SIG-M5 (cell line): ENCODE measurements at places on chromosomes 12 and 14.

GRCh38 chr12:54229624-54230212 is 40.9 kb upstream of the SMUG1 start:
- DNase-seq, result no peak

DNA sequence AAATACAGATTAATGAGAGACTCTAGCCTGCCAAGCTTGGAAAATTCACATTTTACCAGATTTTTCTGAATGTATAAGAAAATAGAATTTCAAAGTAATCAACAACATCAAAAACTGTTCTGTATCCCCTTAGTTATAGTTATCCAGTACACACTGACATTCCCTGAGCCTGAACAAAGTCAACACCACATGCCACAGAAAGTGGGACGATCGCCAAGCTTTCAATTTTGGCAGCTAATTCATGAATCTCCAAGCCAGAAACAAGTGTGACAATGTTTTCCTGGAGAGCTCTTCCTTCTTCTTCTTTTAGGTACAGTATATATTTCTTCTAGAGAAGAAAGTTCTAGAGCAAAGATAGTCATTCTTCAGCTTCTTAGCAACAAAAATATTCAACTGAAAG is 290.2 kb downstream of the PRKD1 start:
- no peak for DNase-seq

DNA sequence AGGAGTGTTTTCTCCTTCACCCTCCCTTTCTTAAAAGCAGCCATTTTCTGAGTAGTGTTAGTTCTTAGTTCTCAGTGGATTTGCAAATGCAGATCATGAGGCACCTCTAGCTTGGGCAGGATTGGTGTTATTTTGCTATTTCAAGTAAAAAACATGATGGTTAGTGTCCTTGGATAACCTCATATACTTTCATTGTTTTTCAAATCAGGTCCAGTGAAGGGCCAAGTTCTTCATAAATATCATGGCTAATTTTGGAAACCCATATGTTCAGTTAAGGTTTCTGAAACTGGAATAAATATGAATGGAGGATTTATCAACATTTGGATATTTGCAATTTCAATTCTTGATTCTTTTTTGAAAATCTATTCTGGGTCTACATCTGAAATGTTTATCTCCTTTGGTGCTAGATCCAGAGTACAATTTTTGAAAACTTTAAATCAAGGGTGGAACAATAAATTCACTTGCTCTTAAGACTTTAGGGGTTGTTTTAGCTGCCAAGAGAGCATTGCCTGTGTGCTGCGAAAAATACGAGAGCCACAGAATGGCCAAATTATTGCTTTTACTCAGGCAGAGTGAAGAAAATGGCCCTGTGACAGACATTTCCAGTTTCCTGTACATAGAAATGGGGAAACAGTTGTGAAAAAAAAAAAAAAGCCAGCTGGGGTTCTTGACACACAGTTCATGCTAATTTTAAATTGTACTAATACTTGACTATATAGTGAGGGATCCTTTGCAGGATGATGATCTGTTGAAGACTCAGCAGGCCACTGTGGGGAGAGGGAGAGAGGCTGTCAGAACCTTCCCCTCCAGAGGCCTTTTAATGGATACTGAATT is 104.6 kb downstream of the BICD1 start:
- no peak for DNase-seq

- DNase-seq, result no peak
Observed at GRCh38 chr14:69153873-69154270, 953 bp upstream of the DCAF5 start.

DNA sequence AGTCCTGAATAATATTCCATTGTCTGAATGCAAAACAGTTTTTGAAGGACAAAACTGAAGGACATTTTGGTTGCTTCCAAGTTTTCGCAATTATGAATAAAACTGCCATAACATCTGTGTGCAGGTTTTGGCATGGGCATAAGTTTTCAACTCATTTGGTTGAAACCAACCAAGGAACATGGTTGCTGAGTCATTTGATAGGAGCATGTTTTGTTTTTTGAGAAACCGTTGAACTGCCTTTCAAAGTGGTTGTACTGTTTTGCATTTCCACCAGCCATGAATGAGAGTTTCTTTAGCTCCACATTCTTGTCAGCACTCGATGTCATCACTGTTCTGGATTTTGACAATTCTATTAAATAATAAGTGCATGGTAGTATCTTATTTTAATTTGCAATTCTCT is 23.0 kb upstream of the GSG1 start:
- DNase-seq, result no peak

- DNase-seq, result no peak
Observed at GRCh38 chr12:19726122-19726521, 286.8 kb downstream of the AEBP2 start.

DNA sequence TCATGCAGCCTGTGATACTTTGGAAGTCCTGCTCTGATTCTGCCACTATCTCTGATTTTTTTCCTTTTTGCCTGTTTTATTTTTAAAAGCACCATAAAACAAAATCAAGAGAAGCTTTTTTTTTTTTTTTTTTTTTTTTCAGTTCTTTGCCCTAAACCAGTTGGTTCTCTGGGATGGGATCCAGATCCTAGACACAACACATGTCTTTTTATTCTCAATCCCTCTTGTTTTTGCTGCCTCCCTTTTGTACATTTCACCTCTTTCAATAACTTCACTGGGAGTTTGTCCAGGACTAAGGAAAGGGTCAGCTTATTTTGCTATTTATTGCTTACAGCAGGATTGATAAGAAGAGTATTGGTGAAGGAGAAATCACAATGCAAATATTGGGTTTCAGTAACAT is 139.4 kb downstream of the GRIP1 start:
- no peak for DNase-seq

DNA sequence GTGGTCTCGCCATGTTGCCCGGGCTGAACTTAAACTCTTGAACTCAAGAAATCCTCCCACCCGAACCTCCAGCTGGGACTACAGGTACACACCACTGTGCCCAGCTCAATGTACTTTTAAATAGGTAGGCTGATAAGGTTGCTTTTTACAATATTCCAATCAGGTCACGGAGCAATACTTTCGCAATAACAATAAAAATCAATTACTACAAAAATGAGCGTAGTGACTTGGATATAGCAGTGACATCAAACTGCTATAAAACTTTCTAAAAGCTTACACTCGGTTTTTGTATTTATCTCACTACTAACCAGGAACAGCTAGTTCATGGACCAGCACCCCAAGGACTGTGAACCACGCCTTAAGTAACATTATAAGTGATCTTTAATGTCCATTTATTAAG is 10.5 kb downstream of the SARNP start:
- no peak for DNase-seq

DNA sequence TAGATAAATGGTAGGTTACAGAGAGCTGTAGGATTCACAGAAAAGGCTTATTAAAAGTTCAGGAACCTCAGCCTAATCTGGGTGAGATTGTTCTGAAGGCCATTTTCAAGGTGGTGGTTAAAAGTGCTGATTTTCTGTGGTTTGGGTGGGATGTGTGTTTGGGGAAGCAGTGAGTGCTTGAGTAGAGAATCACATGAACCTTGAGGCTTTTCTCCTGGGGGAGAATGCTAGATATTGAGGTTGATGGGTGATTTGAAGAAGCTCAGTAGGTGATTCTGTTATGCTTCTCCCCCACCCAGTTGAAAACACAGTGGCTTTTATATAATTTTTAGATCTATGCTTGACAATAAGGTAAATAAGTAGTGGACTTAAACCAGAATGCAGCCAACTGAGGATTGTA is 420.9 kb downstream of the PCNX1 start:
- no peak for DNase-seq

GRCh38 chr14:27634056-27634970 is 1036.5 kb upstream of the NOVA1 start:
- DNase-seq, result no peak

DNA sequence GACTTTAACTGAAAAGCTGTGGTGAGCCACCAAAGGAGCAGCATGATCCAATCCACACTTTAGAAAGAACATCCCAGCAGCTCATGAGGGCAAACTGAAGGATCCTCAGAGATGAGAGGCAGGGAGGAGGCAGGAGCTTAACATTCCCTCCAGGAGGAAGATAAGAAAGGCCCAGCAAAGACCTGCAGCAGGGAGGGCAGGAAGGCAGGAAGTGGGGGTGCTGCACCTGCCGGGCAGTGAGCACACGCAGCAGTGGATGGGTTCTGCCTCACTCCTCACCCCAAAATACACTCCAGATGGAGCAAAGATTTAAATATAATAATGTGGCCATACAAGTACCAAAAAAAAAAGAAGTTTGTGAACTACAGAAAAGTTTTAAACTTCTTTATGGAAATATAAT is 48.4 kb downstream of the GCH1 start:
- no peak for DNase-seq

- no peak for DNase-seq
Observed at GRCh38 chr14:65936342-65936975, 523.9 kb downstream of the FUT8 start.

DNA sequence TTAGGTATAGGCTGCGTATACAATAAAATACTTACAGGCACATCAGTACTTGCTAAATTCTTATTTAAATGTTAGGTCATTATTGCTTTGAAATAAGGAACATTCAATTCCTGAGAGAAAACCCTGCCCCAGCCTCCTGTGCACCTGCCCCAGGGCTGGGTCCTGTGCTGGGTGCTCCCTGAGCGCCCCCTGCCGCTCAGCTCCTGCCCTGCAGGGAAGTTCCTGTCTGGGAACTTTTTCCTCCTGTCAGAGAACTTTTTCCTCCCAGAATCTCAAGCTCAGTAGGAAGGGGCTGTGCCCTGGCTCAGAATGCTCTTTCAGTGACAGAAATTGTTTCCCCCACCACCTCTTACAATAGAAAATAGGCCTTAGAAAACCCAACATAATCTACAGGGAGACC is 751.1 kb downstream of the TMEM121 start:
- no peak for DNase-seq

DNA sequence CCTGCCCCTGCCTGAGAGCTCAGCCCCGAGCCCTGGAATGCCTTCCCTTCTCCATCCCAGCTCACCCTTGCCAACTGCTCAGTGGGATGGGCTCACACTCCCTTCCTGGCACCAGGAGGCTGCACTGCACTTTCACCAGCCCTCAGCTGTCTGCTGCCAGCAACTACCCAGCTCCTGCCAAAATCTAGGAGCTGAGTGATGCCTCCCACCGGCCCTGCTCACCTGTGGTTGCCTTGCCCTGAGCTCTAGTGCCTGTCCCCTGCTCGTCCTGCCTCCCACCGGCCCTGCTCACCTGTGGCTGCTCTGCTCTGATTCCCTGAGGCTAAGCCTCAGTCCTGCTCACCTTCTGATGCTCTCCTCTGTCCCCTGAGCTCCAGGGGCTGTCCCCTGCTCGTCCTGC is 119.8 kb downstream of the TMEM121 start:
- DNase-seq, result no peak

GRCh38 chr14:20487396-20487725 is 18.0 kb upstream of the RNASE10 start:
- DNase-seq, result no peak

DNA sequence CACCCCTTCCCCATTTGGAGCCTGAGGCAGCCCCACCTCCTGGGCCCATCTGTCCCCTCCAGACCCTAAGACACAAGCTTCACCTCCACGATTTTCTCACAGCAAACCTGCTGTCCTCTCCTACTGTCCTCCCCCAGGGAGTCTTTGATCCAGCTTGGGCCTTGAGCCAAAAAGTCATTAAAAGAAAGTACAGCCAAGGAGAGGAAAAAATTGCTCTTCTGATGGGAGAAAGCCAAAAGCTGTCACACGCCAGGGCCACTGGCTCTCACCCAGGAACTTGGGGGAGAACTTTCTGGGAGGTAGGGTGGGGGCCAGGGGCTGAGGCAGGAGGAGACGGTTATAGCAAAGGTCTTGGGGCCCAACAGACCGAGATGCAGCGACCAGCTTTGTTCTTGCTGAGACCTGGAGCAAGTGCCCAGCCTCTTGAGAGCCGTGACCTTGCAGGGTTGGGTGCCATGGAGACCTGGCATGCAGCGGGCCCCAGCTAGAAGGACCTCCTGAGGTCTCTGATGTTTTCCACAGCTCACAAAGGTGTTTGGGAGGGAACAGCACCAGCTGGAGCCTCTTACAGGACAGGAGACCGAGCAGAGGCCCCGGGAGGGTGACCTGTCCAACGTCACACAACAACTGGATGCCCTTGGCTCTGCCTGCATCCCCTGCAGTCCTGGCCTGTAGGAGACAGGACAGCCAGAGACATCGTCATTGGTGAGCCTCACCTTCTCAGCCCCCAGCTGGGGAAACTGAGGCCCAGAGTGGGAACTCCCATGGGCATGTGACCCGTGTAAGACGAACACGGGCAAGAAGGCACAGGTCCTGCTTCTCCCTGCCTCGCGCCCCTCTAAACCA is 124.5 kb downstream of the CALM1 start:
- DNase-seq, result no peak

DNA sequence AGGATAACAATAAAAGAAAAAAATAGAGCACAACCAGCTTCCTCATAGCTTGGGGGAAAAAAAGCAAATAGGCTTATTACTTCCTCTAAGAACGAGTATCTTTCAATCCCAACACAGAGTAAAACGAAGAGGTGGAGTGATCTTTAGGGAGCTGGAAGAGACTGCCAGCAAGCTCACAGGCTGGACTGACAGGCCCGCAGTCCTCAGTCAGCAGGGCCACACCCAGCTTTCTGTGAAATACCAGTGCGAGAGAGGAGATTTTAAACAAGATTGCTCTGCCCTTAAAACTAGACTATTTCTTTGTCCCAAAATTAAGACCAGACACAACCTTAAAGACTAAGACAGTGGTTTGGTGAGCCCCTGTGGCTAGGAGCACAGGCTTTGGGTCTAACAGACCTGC is 32.9 kb downstream of the SETD3 start:
- DNase-seq, result no peak

DNA sequence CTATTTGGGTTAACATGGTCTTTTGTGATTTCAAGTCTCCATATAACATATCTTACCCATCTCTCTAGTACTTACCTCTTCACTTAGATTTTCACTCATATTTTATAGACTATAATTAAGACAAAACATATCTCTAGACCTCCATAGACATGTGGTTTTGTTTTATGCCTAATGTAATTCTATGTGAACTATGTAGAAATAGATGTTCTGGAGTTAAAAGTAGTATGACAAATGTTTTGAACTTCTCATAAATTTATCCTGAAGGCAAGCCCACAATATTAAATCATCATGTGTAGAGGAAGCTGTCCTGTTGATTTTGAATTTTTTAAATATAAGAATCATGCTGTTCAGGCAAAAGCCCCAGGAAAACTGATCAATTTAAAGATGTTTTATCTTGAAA is 169.2 kb downstream of the SYT1 start:
- no peak for DNase-seq

- DNase-seq, result no peak
Observed at GRCh38 chr12:90897986-90898385, 57.0 kb downstream of the CCER1 start.
